ENCODE measurements at places on chromosomes 11 and 22.

DNA sequence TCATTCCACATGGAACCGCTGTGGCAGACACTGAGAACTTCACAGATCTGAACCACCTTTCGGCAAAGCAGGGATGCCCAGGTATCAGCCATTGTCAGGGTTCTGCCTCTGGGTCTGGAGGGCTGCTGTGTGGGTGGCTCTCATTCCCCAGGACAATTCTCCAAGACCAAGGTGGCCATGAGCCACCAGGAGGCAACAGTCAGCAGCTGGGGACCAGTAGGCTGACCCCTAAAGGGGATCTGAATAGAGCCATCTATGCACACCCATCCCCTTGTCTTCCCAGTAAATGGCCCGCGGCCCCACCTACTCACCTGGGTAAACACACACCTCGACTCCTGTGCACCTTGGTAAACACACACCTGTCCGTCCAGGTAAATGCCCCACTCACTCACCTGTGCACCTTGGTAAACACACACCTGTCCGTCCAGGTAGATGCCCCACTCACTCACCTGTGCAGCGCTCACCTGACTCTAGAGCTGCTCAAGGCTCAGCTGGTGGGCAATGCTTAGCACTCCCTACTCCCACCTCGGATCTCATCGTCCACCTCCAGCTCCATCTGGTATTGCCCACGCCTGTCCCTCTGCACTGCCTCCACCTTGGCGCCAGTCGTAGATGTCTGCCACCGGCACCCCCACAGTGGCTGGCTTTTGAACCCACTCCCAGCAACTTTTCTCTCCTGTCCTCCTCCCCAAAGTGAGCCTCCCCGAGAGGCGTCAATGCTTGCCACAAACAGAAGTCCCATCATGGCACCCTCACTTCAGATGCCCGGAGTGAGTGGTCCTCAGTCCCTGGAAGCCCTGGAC is 10.2 kb downstream of the SLC25A1 start:
- no peak for DNase-seq

DNA sequence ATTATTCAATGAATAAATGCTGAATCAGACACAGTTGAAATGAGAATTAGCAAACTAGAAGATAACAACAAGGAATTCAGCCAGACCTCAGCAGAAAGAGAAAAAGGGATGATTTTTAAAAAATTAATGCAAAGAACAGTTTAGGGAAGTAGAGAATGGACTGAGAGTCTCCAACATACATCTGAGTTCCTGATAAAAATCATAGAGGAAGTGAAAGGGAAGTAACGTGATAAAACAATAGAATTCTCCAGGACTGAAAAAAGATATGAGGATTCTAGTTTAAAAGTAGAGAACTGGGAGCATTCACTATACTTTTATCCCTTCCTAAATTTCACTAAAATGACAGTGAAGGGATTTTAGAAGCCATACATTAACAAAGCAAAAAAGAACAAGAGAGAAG is 592.0 kb downstream of the SOX6 start:
- no peak for DNase-seq

- DNase-seq: peak; percentile 83
These were observed 24.4 kb downstream of the SREBF2 start for GRCh38 chr22:41857155-41857859.

DNA sequence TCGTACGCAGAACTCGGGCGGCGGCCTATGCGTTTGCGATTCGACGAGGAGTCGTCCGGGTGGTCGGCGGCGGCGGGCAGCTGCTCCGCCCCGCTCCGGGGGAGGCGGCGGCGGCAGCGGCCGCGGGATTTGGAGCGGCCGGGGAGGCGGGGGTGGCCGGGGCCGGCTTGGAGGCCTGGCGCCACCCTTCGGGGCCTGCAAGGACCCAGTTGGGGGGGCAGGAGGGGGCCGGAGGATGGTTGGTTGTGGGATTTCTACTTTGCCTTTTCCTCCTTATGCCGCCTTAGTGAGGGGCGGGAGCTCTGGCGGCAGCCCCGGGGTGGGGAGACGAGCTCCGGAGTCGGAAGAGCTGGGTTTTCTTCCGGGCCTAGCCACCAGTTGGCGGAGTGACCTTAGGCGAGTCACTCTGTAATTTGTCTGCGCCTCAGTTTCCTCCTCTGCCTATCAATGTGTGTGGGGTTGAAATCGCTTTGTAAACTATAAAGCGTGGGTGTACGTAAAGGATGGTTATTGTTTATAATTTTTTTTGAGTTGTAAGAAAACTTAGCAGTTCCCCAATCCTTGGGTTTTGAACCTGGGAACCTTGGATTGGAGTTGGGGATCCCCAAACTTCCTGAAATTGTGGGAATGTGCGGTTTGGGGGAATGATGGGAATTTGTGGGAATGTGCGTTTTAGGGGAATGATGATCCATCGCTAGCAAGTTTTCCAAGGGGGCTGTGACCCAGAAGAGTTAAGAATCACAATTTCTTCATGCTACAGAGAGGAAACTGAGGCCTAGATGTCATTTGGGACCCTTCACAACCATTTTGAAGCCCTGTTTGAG is 679 bp downstream of the TUG1 start:
- DNase-seq: peak; percentile 5

DNA sequence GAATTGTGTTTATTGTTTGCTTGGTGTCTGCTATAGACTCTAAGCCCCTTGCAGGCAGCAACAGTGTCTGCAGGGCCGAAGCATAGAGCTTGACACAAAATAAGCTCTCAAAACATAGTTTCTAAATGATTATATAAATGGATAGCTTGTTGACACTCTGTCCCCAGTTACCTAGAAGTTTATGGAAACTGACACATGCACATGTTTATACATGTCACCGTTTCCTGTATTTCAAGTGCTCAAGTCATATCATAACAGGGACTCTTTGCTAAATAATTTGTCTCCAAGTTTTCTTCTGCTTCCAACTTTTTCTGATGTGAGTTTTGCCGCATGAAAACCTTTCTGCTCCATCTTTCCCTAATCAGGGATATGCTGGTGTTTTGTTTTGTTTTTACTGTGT is 3.7 kb upstream of the OR6X1 start:
- DNase-seq: no peak

DNA sequence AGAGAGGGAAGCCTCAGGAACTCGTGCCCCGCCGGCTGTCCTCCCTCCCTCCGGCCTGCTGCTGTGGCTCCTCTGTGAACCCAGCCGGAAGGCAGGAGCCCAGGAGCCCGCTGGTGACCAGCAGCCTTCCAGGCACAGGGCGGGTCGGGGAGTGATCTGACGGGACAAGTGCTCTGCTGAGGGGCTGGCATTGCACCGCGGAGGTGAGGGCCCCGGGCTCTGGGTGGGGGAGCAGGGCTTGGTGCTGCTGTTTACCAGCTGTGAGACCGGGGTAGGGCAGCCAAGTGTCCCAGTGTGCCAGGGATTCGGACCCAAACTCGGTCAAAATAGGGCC is 53.3 kb downstream of the FLRT1 start:
- no peak for DNase-seq

GRCh38 chr11:112786886-112787530 is 174.2 kb upstream of the NCAM1 start:
- no peak for DNase-seq

GRCh38 chr22:35586771-35587170 is 30.4 kb downstream of the MB start:
- no peak for DNase-seq

DNA sequence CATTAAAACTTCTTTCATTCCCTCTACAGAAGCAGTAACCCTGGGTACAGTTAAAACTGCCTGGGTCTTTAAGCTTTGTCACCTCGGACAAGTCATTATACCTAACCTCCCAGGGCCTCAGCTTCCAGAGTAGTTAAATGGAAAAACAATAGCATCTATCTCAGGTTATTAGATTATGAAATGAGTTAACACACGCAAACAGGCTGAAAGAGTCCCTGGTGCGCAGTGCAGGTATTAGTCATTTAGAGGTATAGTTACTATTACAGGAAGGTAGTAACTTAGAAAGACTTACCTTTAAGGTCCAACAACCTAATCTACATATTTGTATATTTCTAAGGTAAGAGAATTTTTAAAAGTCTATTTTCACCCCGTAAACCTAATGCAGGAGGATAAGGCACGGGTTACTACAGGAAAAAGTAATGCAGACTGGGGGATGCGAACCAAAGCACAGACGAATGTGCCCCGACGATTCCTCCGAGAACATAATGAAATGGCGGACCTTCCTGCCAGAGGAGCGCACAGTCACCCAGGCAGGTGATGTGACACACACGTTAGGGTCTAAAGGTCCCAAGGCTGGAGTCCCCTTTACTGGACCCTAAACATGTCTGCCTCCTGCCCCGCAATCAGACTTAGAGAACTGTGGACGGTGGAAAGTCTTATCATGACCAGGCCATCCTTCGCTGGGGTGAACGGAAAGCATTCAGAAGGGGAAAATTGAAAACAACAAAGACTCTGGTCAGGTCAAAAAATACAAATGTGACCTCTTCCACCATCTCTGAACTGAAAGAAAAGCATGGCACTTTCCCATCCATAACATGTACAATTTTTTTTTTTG is 1.3 kb downstream of the NAP1L4 start:
- DNase-seq: no peak

Data from stimulated activated CD4-positive, alpha-beta T cell treated with anti-CD3 and anti-CD28 coated beads, TNF-alpha, amount 100 ng/mL, for 48 hours (primary cell).